Heart right ventricle (tissue), 16 donors: ENCODE measurements at places on chromosomes 6 and 20. TPM values are rescaled to one million over a fixed set of nuclear protein-coding genes. Genes with fewer than 3 reads are reported as not detected.

SYCP2L gene
- total RNA-seq, result 0.37 TPM

SLC17A1 gene
- not detected for total RNA-seq

TFAP2B gene
- total RNA-seq, result not detected

SYNGAP1 gene
- total RNA-seq, result 5.4 TPM

ACTL10 gene
- 0.18 TPM for total RNA-seq
